RPMI8226 (cell line): ENCODE measurements at places on chromosomes 2 and 18.

DNA sequence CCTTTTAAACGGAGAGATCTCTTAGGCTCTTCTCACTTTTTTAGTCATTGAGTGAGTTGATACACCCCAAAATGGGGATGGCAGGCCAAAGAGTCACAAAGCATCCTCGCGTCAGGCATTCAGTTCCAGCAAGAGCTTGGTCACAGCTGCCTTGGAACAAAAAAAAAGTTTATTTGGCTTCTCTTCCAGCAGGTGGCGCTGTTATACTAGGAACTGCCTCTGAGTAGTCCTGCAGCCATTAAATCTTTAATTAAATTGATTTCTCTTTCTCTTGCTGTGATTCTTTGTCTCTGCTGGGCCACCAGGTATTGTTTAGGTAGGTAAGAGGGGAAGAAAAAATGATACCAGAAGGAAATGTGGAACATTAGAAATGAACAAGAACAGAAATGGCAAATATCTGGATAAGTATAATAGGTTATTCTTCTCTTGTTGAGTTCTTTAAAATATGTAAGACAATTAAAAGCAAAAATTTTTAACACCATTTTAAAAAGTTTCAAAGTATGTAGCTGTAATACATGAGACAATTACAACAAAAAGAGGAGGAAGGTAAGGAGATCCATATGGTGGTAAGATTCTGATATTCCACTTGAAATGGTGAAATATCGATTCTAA lies 175.1 kb downstream of the GALNT1 start:
- DNase-seq, result peak; percentile 70

DNA sequence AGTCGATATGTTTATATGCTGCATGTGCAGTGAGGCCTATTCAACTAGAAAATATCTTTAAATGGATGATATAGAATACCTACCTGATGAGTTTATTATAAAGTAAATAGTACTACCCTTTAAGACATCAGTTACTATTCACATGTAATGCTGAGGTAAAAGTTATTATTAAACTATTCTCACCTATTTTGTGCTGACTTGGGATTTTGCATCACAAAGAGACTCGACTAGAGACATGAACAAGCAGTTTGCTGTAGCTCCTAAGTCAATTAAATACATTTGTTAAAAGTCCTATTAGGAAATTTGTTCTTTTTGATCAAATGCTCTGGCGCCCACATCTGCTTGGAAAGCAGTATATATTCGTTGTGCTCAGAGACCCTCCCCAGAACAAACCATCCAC lies 164.1 kb downstream of the CCDC85A start:
- DNase-seq, result no peak

DNA sequence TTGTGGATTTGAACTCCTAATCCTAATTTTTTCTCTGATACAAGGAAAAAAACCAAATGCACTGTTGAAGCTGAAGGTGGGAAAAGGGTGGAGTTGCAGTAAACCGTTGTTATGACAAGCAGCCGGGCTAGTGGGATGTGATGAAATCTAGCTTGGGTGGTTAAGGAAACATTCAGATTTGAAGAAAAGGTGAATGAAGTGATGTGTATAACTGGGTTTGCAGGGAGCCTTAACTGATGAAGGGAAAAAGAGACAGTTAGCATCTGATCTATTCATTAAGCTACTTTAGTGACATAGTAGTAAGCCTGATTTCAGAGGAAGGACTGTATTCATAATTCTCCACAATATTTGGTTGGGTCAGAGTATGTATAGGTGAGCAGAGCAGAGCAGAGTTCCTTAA lies 3.5 kb downstream of the EML6 start:
- no peak for DNase-seq

GRCh38 chr2:150225030-150225429 lies 262.4 kb downstream of the RND3 start:
- no peak for DNase-seq

GRCh38 chr18:8623549-8624106 lies 14.4 kb downstream of the RAB12 start:
- DNase-seq, result peak; percentile 68

GRCh38 chr2:1970341-1970740 lies 226.0 kb upstream of the PXDN start:
- DNase-seq, result no peak

DNA sequence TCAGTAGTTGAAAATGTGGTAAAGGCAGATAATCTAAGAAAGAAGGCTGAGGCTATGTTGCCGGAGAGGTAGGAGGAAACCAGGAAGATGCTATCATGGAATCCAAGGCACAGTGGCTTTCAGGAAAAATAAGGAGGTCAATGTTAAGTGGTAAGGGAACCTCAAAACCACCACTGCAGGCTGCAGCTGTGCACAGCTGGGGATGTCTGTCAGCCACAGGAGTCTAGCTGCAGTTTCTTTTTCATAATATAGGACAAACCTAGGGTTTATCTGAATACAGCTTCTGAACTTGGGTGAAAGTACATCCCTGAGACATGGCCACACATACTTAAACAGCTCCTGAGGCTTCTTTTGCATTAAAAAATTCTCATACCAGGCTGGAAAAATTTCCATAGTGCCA lies 93.9 kb downstream of the SLC5A7 start:
- DNase-seq, result no peak

- DNase-seq, result no peak
Measured at GRCh38 chr2:113148606-113149552, 21.5 kb downstream of the IL1RN start.

DNA sequence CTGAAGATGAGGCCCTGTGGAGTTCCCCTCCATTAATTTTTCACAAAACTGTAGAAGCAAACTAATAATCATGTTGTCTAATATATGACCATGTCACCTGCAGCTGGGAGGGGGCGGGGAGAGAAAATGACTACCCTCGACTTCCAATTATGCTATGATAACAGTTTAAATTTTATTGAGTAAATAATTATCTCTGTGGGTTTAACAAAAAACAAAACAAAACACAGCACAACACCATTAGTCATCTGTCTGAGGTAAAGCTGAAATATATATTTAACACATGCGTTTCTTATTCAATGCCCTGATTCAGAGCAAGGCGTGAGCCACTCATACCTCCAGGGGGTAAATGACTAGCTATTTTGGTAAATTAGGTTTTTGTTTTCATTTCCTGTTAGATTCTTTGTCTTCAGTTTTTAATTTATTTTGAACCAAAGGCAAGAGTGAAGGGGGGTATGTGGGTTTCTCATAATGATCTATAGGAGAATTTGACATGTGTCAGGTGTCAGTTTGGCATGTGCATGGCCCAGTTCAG lies 77.4 kb upstream of the ZCCHC2 start:
- no peak for DNase-seq

DNA sequence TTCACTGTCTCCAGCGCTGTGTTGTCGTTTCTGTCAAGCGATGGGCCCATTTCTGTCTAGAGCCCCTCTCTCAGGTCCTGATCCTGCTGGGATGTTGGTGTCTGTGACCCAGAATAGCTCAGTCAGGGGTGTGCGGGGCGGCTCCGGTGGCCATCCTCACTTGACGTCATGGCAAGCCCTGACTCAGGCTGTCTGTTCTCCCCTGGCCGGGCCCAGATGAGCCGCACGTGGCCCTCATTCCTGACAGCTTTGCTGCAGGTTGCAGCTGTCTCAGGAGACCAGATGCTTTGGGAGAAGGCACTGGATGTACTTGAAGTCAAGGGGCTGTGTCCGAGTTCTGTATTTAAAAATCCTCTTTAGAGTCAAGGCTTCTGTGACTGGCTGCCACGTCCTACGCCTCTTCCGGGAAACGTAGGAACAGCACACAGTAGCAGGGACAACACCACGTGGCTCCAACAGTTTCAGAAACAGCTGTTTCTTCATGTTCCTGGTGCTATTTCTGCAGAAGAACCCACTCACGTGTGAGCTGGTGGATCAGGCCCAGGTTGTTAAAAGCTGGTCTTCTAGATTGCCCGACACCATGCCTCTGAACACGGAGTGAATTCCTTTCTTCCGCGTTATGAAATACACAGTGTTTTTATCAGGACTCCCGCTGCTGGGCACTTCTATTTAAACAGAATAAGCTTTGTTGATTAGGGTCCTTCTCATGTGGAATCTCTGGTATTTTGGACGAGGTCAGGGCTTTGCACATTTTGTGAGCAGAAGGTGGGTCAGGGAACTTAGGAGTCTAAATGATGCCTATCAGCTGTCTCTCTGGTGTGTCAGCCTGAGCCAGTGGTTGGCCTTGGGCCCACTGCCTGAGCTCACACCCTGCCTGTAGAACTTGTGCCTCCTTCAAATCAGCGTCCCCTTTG lies 28.3 kb upstream of the NTSR2 start:
- DNase-seq, result no peak

DNA sequence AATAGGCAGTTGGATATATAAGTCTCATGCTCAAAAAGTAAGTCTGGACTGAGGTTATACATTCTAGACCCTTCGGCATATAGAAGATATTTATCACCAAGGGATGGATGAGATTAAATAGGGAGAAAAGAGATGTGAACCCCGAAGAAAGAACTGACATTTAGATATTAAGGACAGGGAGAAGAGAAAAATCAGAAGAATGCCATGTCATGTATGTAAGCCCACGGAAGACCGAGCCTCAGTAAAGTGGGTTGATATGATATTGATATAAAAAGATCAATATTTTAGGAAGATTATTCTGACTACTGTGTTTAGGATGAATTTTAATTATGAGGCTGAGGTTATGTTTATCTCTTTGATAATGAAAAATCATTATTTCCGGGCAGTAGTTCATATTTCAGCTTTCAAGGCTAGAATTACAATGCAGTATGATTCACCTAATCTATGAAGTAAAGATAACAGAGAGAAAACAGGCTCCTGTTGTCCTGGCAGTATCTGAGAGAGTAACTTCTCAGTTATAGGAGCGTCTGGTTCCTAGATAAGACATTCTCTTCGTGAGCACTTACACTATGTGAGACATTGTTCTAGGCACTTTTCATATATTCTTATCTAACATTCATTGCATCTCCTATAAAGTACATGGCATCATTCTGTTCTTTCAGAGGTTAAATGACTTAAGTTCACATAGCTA lies 83.0 kb downstream of the UBR3 start:
- no peak for DNase-seq

- DNase-seq, result no peak
Measured at GRCh38 chr18:9684881-9685614, 23.1 kb upstream of the RAB31 start.
